CD4-positive, alpha-beta T cell (primary cell): ENCODE measurements at places on chromosomes 1 and 21.

DNA sequence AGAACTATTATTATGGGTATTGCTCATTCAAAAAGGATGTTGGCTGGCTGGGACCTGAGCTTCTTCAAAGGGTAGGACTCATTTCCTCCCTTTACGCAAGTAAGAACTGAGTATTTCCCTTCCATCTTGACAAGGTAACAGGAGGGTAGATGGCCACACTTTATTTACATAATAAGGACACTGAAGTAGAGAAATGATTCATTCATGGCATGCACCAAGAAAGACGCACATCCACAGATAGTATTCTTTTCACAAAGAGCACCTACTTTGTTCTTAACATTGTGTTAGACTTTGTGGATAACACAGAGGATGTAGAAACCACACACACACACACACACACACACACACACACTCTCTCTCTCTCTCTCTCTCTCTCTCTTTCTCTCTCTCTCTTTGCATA is 82.9 kb downstream of the FAM78B start:
- peak; percentile 4 for DNase-seq
- no peak overlapping the region for H3K27ac ChIP-seq
- no peak overlapping the region for H3K4me3 ChIP-seq

GRCh38 chr21:36783612-36784374 is 84.9 kb downstream of the SIM2 start:
- H3K36me3 ChIP-seq, result no peaks in the 10 kb centered on the region
- H3K27ac ChIP-seq, result no peak overlapping the region
- H3K27me3 ChIP-seq, result no peaks in the 10 kb centered on the region
- DNase-seq, result no peak
- H3K4me3 ChIP-seq, result no peak overlapping the region
- H3K4me1 ChIP-seq, result no peaks in the 10 kb centered on the region

- no peaks in the 10 kb centered on the region for H3K27me3 ChIP-seq
- H3K4me1 ChIP-seq, result no peaks in the 10 kb centered on the region
- DNase-seq, result peak; percentile 35
- no peak overlapping the region for H3K4me3 ChIP-seq
- H3K27ac ChIP-seq, result no peak overlapping the region
These were observed 40.9 kb downstream of the PTAFR start for GRCh38 chr1:28135371-28136168.

- H3K4me1 ChIP-seq, result peaks cover 42% of the 10 kb centered on the region
- no peaks in the 10 kb centered on the region for H3K36me3 ChIP-seq
- DNase-seq, result no peak
- no peaks in the 10 kb centered on the region for H3K27me3 ChIP-seq
- H3K4me3 ChIP-seq, result peak overlapping the region; percentile 71
These were observed 46.4 kb downstream of the MRPL39 start for GRCh38 chr21:25560891-25561290.

- DNase-seq, result peak; percentile 75
- H3K36me3 ChIP-seq, result peaks cover 23% of the 10 kb centered on the region
- H3K4me3 ChIP-seq, result no peak overlapping the region
- peaks cover 11% of the 10 kb centered on the region for H3K4me1 ChIP-seq
These were observed 15.2 kb downstream of the POGZ start for GRCh38 chr1:151443846-151444782.

GRCh38 chr1:93649231-93649630 is 32.4 kb downstream of the BCAR3 start:
- H3K4me1 ChIP-seq, result no peaks in the 10 kb centered on the region
- H3K36me3 ChIP-seq, result no peaks in the 10 kb centered on the region
- H3K4me3 ChIP-seq, result no peak overlapping the region
- no peak for DNase-seq

- H3K4me3 ChIP-seq, result no peak overlapping the region
- no peaks in the 10 kb centered on the region for H3K4me1 ChIP-seq
- no peaks in the 10 kb centered on the region for H3K36me3 ChIP-seq
- H3K27ac ChIP-seq, result no peak overlapping the region
These were observed 116.8 kb downstream of the ATP6V1G3 start for GRCh38 chr1:198423673-198424072.

- peaks cover 19% of the 10 kb centered on the region for H3K4me1 ChIP-seq
- peak overlapping the region; percentile 82 for H3K4me3 ChIP-seq
- no peaks in the 10 kb centered on the region for H3K27me3 ChIP-seq
These were observed 642 bp upstream of the ST3GAL3 start for GRCh38 chr1:43706598-43707189.

DNA sequence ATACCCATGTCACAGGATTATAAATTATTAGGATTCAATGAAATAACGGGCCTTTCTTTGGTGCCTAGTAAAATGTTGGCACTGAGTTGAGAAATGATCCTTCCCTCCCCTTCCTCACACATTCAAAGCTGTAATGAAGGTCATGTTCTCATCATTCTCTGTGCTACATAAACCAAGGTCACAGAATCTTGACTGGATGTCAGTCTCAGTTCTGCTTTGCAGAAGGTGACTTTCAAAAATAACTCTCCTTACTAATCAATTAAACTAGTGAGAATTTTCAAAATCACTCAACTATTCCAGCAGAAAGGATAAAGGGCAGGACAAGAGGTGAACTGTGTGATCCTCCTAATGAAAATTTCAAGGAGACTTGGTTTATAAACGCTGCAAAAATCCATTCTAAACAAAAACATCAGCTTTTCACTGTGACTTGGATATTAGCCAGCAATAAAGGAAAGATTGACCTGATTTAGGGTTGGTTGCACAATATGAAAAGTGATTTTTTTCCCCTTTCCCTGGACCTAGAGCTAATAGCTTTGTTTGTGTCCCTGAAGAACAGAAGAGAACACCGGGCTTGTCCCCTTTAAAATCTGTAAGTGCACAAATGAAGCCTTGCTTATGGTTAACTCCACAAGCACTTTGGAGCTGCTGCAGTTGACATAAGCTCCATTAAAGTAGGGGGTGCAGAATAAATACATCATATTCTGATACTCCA is 120.1 kb downstream of the SEC16B start:
- no peaks in the 10 kb centered on the region for H3K27me3 ChIP-seq
- no peaks in the 10 kb centered on the region for H3K36me3 ChIP-seq
- H3K27ac ChIP-seq, result no peak overlapping the region
- H3K4me1 ChIP-seq, result no peaks in the 10 kb centered on the region
- no peak for DNase-seq
